ENCODE measurements at places on chromosomes 16 and 17.

GRCh38 chr16:78390092-78390491 is 290.6 kb downstream of the WWOX start:
- DNase-seq: no peak

GRCh38 chr17:78541488-78542206 is 35.5 kb downstream of the DNAH17 start:
- no peak for DNase-seq

DNA sequence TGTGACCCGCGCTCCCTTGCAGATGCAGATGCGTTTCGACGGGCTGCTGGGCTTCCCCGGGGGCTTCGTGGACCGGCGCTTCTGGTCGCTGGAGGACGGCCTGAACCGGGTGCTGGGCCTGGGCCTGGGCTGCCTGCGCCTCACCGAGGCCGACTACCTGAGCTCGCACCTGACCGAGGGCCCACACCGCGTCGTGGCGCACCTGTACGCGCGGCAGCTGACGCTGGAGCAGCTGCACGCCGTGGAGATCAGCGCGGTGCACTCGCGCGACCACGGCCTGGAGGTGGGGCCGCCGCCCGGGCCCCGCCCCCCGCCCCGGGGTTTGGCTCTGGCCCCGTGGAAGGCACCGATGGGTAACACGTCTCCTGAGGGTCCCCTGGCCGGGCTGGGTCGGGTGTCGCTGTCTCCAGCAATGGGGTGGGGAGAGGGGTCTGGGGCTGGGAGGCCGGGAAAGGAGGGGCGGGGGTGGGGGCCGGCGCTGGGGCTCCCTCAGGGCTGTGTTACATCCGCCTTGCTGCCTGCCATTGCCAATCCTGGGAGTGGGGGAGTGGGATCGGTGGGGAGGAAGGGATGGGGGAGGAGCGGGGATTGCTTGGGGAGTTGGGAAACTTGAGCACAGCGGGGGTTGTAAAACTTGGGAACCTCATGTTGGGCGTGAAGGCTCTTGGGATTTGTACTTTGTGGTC is 737 bp downstream of the NUDT16L1 start:
- peak; percentile 89 for DNase-seq

GRCh38 chr17:44083250-44083849 is 12.8 kb downstream of the G6PC3 start:
- DNase-seq: peak; percentile 50

DNA sequence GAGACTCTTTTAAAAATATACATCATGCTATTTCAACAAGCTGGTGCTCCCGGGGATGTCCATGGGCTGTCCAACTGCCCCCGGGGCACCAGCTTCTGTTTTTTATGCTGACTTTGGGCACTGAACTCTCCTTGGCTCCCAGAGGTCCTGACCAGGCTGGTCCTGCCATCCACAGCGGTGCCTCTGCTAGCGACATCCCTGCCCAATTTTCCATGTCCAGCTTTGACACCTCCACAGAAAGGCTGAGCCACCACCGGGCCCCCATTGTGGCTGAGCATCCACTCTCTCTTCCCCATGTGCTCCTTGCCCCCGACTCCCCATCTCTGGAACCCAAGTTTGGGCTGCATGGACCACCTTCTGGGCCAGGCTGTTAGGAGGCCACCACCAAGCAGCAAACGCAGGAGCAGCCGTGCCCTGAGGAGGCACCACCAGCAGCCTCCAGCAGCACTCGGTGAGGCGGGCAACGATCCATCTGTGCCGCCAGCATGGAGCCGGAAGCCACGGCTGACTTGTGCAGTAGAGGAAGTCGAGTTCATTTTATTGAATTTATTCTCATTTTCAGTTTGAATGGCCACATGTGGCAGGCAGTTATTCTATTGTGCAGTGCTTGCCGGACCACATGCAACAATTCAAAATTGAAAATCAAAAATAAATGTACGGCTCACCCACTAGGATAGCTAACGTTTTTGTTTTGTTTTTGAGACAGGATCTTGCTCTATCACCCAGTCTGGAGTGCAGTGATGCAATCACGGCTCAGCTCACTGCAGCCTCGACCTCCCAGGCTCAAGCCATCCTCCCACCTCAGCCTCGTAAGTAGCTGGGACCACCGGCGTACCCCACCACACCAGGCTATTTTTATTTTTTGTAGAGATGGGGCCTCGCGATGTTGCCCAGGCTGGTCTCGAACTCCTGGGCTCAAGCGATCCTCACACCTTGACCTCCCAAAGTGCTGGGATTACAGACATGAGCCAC is 2.8 kb upstream of the MEAK7 start:
- no peak for DNase-seq

DNA sequence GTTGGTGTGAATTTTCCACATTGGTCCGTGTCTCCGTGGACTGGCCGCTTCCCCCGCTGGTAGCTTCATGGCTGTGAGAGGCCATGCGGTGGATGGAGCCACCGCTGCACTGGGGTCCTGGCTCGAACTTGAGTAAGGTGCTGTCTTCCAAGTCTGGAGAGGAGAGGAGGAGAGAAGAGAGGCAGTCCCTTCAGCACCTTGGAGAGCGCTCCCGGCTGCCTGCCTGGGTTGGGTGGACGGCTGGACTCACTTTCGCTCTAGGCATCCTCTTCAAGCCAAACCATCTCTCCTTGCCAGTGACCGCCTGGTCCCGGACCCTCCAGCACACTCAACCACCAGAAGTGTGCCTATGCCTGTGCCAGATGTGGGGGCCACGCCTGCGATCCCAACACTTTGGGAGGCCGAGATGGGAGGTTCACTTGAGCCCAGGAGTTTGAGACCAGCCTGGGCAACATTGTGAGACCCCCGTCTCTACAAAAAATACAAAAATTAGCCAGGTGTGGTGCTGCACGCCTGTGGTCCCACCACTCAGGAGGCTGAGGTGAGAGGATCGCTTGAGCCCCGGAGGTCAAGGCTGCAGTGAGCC is 6.2 kb downstream of the JPH3 start:
- no peak for DNase-seq

DNA sequence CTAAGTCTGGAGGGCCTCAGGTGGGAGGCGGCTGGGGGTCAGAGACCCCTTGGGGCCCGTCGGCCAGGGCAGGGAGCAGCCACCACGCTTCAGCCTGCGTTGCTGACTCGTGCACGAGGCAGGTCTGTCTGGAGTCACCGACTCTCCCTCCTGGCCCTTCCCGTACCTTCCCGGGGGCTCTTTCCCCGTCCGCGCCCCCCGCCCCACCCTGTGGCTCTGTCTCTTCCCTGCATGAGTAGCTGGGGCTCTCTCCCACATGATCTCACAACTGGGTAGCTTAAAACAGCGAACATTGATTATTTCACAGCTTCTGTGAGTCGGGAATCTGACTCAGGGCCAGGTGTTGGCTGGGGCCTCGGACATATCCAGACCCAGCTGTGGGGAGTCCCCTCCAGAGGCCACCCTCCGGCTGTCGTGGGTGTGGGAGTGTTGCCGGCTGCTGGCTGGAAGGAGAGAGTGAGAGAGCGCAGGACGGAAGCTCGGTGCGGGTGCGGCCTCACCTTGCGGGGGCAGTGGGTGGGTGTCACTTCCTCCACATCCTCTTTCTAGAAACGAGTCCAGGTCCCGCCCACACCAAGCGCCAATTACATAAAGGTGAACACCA is 17.3 kb downstream of the BAHCC1 start:
- DNase-seq: no peak

DNA sequence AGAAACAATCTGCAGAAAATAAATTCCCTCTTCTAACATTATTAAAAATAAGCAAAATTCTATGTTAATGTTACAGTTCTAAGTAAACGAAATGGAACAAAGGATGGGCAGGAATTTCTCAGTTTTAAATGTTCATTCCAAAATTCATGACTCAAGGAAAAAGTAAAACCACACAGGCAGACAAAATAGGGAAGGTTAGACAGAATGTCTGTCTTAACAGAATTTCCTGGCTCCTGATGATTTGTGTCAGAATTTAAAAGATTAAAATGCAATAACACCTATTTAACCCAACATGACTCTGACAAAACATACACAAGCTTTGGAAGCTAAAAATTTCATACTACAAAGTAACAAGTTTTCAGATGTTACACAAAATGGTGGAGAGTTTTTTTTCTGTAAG is 42.8 kb downstream of the SPOP start:
- no peak for DNase-seq

- DNase-seq: no peak
These were observed 168.6 kb upstream of the PIRT start for GRCh38 chr17:11006530-11006929.

- no peak for DNase-seq
These were observed 7.6 kb upstream of the SLC47A2 start for GRCh38 chr17:19723964-19724363.

GRCh38 chr17:40722241-40722640 is 18.7 kb upstream of the KRT24 start:
- DNase-seq: no peak

DNA sequence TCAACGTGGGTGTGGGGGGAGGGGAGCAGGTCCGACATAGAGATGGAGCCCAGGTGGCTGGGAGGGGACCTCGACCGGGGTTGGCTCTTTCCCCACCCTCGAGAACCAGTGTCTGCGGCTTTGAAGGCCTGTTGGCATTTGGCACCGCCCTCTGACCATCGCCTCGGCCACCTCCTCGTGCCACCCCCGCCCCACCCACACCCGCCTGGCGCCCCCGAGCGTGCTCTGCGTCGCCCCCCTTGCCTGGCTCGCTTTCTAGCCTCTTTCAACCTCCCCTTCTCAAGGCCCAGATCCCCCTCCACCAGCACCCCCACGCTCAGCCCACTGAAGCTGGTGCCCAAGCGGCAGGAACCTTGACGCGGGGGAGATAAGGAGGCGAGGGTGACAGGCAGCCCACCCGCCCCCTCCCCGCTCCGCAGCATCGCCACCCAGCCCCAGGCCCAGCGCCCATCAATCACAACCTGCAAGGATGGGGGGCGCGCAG is 619 bp downstream of the CACNB1 start:
- peak; percentile 89 for DNase-seq

GRCh38 chr16:8892101-8892575 is 10.0 kb downstream of the LITAFD start:
- DNase-seq: no peak

GRCh38 chr16:55411231-55411630 is 67.8 kb upstream of the MMP2 start:
- no peak for DNase-seq

- peak; percentile 70 for DNase-seq
These were observed 67.0 kb downstream of the USP31 start for GRCh38 chr16:23082161-23082788.

- no peak for DNase-seq
These were observed 80.0 kb downstream of the USP32 start for GRCh38 chr17:60311936-60312335.

DNA sequence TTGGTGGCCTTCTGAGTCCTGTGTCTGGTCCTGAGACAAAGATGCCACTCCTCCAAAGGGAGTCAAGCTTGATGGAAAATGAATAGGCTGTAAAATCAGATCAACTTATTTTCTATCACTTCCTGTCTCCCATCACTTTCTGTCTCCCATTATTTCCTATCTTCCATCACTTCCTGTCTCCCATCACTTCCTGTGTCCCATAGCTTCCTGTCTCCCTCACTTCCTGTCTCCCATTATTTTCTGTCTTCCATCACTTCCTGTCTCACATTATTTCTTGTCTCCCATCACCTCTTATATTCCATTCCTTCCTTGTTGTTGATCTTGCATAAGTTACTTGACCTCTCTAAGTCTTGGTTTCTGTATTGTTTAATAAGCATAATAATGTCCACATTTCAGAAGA is 418.5 kb upstream of the EEF2KMT start:
- no peak for DNase-seq

DNA sequence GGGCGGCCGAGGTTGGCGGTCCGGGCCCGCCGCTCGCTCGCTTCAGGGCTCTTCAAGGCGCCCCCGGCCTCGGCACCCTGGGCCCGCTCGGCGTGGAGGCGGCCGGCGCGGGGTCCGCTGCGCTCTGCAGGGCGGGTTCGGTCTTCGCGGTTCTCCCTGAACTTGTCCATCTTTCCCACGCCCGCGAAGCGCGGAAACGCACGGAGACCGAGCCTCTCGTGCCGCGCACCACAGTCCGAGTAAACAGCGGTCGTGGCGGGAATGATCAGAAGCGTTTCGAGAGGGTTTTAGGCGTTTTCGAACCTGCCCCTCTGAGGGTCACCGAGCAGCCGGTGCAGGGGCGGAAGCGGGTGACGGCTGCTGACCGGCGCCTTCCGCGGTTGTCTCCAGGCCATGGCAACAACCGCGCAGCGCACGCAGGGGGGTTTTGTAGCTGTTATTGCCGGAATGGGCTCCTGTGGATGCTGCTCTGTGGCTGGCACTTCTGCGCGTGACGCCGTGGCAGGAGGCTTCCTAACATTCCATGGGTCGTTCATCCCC is 414 bp downstream of the NARF start:
- peak; percentile 76 for DNase-seq

DNA sequence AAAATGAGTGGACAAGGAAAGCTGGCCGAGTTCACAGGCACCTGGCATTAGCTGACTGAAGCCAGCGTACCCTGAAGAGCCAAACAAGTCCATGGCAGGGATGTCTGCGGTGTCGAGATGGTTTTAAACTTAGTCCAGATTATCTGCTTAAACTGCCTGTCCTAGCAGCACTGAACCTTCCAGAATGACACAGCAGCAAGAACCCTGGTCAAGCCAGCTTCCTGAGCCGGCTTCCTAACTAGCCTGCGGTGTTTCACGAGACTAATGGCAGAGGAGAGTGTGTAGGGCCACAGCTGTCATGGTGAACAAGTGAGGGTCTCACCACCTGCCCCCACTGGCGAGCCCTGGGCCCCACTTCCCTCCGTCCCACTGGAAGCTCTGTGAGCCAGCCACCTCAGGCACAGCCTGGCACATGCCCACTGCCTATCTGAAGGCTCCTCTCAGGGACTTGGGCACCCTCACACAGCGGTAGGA is 28.8 kb upstream of the MTSS2 start:
- no peak for DNase-seq

DNA sequence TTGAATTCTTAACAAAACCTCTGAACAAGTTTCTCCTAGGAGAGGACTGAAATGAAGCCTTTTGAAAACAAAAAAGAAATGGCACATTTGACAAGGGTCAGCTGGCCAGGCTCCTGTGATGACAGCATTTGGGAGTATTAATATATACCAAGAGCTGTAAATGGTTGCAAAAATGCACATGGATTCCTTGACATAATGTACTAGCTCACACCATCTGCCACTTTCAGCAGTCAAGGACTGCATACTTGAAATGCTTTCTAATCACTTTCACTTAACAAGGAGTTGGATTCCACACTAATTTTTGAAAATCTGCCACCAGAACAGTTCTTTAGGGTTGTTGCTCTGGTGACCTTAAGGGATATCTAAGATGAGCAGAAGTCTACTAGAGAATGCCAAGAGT is 236.7 kb upstream of the TOX3 start:
- DNase-seq: no peak

DNA sequence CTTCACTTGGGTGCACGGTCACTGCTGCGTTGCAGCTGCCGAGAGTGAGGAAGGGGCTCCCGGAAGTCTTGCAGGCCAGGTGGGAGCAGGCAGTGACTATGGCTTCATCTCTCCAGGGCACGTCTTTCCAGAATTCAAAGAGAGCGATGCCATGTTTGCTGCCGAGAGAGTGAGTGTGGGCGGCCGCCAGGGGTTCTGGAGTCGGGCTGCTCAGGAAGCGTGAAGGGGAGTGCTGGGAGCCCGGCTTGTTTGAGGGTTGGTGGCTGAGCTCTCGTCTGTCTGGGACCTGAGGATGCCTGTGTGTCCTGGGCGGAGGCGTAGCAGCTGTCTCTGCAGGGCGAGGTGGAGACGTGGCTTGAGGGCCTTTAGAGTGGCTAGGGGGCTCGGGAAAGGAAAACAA is 6.3 kb downstream of the HGS start:
- DNase-seq: no peak
